ENCODE measurements at places on chromosomes 12 and 14.

DNA sequence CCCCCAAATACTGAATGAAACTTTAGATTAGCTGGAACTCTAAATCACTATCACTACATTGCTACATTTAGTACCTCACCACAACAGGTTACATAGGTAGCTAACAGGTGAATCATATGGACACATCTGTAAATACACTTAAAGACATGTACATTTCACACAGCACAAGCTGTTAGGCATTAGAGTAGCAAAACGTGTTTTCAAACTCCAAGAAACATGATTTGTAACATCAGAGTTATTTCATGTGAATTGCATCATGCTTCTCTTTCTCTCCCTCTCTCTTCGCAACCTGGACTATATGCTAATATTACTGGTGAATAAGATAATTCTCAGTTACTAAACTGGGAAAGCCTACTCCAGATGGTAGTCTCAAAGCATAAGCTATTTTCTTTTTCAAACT is 4.3 kb downstream of the SEL1L start:
- DNase-seq = no peak

GRCh38 chr12:51977320-51977753 is 25.8 kb downstream of the ACVR1B start:
- DNase-seq = no peak

GRCh38 chr12:51971679-51972421 is 20.4 kb downstream of the ACVR1B start:
- no peak for DNase-seq

- DNase-seq = no peak
These were observed 41.5 kb upstream of the DAAM1 start for GRCh38 chr14:59147007-59147406.

- DNase-seq = no peak
These were observed 118.9 kb downstream of the NPAS3 start for GRCh38 chr14:33057585-33057984.

GRCh38 chr12:3261782-3262359 is 184.7 kb downstream of the TSPAN9 start:
- no peak for DNase-seq

DNA sequence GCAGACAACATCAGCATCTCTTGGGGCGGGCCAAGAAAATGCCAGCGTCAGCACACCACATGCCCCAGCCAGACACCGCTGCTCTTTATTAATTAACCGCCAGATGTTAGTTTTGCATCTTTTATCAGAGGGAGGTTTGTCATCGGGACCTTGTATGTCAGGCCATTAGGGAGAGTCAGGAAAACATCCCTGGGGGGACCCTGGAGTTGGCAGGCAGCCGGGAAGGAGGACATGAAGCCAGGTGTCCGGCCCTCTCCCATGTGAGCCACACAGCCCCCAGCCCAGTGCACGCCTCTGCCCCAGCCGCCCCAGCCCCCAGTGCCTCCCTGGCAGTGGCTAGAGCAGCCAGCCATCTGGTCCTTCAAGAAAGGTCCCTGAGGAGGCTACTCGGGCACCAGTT is 56.9 kb upstream of the FAM222A start:
- no peak for DNase-seq
